ENCODE measurements at places on chromosomes 3 and 15.

GRCh38 chr3:16990163-16990562 lies 105.4 kb downstream of the PLCL2 start:
- no peak for DNase-seq

GRCh38 chr3:168061332-168061996 lies 34.3 kb downstream of the GOLIM4 start:
- DNase-seq, result no peak

GRCh38 chr3:9666704-9667445 lies 17.6 kb downstream of the MTMR14 start:
- no peak for DNase-seq

DNA sequence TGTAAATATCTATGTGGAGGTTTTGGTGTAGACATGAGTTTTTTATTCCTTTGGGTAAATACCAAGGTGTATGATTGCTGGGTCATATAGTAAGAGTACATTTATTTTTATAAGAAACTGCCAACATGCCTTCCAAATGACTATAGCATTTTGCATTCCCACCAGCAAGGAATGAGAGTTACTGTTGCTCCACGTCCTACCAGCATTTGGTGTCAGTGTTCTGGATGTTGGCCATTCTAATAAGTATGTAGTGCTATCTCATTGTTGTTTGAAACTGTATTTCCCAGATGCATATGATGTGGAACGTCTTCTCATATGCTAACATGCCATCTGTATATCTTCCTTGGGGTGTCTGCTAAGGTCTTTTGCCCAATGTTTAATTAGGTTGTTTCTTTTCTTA lies 38.7 kb downstream of the LHFPL4 start:
- DNase-seq, result no peak

Measured in left lobe of liver (tissue), 2 donors.